Activated CD8-positive, alpha-beta memory T cell treated with anti-CD3 and anti-CD28 coated beads for 1 hour (primary cell): ENCODE measurements at places on chromosomes 7 and 10.

- DNase-seq: no peak
Observed at GRCh38 chr7:33392148-33392547, 262.8 kb downstream of the BBS9 start.

DNA sequence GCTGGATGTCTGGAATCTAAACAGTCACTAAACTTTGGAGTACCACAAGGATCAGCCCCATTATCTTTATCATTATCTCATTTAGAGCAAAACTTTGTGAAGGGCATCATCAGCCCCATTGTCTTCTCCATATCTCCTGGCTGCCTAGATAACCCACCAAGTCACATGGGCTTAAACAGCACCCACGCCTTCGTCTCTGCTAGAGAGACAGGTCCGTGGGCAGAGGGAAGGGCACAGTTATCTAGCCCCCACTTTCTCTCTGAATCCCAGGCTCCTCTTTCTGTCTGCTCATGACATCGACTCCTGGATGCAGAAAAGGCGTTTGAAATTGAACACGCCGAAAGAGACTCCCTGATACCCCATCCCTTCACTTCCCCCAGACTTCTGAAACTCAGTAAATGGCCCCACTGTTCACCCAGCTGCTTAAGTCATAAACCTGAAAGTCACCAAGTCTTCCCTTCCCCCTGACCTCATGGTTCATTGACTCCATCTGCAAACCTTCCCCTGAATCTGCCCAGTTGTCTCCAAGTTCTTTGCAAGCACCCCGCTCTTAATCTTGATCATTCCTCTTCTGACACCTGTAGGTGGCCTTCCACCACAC, 20.9 kb upstream of the PARD3 start:
- DNase-seq: no peak

DNA sequence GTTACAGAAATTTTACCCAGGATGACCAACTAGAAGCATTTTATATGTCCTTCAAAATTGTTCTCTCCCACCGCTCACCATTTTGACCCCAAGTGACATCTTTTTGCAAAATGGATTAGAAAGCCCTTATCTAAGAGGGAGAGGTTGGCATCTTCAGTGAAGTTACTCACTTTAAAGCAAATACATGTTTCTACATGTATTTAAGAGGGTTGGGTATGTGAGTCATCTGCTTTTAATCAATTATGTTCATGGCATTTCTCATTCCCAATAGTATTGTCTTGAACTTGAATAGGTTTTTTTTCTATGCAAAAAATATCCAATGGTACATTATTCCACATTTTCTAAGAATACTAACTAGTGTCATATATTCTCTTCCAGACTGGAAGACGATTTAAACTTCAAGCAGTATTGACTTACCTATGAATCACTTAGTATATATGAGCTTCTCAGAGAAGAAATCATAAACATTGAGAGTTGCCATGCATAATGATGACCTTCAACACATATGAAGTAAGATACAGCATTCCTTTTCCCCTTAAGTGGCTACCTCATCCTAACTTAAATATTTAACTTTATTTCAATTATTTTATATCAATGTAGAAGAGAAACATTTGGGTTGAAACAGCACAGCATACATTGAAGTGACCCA, 132.8 kb downstream of the POLR1F start:
- no peak for DNase-seq

DNA sequence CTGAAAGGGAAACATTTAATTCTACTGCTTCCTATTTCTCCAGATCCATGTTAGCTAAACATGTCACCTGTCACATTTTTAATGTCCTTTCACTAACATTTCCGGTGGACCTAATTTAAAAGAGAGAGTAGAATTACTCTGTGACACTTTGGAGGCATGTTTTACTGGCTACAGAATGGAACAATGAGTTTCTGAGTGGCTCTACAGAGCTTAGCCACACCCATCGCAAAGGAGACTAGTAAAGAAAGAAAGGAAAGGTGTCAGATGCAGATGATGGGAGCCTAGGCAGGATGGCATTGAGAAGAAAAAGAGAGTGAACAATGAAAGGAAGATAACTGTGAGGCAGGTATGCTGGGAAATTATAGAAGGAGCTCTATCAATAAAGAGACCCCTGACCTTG, 35.9 kb downstream of the NDUFB2 start:
- no peak for DNase-seq

GRCh38 chr7:35482231-35482630, 212.7 kb downstream of the HERPUD2 start:
- no peak for DNase-seq

DNA sequence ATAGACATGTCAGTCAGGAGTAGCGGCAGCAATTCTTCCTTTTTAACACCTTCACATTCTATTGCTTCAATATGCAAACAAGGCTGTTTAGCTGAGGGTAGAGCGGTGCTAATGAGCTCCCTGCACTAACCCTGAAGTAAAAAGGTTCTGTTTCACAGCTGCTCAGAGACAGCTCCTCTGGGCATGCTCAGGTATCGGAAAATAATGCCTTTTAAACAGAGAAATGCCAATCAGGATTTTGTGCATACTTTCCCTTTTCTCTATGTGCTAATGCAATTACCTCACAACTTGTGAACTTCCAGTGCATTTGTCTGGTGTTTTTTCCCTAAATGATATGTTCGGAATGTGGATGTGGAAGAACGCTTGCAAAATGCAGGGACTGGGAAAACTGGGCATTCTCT, 307.7 kb upstream of the FZD8 start:
- DNase-seq: no peak

DNA sequence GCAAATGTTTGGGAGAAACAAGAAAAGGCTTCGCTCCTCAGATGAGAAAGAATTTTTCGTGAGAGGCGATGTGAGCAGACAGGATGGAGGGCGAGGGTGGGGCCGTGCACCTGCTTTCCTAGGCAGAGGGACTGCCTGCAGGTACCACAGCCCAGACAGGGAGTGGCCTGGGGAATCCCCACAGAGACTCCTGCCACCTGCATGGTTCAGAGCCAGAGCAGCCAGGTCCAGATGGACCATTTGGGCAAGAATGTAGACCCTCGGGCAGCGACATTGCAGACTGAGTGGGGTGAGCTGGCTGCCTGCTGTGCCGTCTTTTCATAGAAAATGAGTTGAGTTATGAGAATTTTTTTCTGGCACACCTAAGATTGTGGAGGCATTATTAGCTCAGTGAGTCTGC, 216.8 kb downstream of the SNX10 start:
- DNase-seq: no peak

GRCh38 chr7:35524112-35524804, 170.7 kb downstream of the HERPUD2 start:
- DNase-seq: no peak

- no peak for DNase-seq
Observed at GRCh38 chr7:158587162-158588084, at the start of gene PTPRN2. Gene PTPRN2 (minus strand): TSS chr7:158587823.

DNA sequence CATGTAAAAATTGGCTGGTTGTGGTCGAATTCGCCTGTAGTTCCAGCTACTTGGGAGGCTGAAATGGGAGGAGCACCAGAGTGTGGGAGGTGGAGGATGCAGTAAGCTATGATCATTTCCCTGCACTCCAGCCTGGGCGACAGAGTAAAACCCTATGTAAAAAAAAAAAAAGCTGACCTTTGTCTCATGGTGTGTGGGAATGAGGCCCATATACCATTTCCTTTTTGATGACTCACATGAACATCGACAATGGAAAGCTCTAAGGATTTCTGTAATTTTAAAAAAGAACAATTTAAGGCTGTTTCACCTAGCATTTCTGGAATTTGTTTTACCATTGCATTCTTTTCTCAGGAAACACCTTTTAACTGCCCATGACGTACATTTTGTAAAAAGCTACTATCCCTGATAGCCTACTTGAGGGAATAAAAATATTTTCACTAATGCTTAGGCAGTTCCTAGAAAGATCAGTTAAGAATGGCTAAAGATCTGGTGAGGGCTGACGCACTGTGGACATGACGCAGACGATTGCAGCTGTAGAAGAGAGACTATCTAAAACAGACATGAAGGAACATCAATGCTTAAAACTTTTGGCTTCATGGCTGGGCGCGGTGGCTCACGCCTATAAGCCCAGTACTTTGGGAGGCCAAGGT, 400.6 kb upstream of the IGFBP3 start:
- DNase-seq: no peak

DNA sequence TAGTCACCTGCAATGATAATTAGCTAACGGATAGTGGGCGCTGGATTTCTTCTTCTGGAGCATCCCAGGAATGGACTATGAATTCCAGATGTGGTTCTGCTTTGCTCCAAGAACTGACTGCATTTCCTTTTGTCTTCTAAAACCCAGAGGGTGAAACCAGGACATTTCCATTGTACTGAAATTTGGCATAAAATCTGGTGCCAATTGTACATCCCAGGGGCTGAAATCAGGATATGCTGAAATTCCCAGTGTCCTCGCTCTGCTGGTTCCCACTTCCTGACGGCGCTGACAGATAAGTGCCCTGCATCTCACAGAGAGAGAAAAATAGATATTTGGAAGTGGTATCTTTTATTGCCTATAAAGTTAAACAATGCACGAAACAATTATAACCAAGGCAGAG, 31.9 kb downstream of the RBM20 start:
- DNase-seq: no peak

- DNase-seq: no peak
Observed at GRCh38 chr10:43502931-43503330, 66.0 kb downstream of the ZNF487 start.

DNA sequence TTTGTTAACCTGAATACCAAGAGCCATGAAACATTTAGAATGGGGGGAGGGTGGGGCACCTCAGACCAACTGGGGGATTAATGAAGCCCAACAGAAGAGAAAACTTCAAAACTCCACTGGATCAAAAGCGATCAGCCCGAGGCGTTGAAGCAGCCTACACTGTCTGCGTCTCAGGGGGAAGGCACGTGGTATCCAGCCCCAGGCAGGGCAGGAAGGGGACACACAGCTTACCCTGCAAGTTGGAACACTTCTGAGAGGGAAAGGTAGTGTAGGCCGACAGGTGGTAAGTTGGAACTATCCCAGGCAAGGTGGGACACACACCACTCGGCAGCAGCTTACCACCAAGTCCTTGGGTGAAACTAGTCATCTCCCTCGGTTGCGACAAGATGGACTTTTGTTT, 102.9 kb downstream of the TAX1BP1 start:
- DNase-seq: no peak

GRCh38 chr7:115869190-115869589, 161.4 kb downstream of the TFEC start:
- no peak for DNase-seq

GRCh38 chr10:55311848-55312635, 511.0 kb upstream of the PCDH15 start:
- no peak for DNase-seq

GRCh38 chr10:101080933-101081931, 19.4 kb downstream of the KAZALD1 start:
- no peak for DNase-seq

GRCh38 chr7:107994421-107995030, 8.4 kb downstream of the LAMB1 start:
- DNase-seq: no peak

DNA sequence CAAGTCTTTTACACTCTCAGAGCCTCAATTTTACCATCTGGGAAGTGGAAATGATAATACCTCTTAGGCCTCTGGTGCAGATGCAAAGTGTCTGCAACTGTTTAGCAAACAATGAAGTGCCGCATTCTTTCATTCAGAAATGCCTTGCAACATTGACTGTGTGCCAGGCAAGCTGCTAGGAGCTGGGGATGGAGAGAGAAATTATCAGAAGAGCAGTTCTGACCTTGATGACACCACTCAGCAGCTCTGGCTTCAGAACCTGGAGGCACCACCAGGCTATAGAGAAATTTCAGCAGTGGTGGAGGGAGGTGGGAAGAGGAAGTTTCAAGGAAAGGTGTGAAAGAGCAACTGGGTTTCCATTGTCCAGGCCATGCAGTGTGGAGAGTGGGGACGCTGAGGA, 78.1 kb upstream of the HABP2 start:
- no peak for DNase-seq

DNA sequence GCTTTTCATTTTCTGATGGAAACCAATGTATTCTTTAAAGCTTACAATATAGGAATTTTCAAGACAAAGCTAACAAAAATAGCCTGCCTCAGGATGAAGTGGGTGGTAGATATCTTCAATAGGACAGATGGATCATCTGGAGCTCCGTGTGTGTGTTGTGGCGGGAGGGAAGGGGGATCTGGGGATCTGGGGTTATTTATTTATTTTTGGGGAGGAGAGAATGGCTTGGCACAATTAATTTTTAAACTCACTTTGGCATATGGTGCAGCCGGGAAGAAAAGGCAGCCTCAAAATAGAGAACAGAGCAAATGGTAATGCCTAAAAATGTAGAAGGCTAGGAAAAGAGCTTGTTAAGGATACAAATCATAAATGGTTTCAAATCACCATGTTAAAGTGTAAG, 11.6 kb upstream of the ABLIM1 start:
- DNase-seq: no peak

- DNase-seq: no peak
Observed at GRCh38 chr7:130461272-130461671, 20.5 kb upstream of the CEP41 start.

- no peak for DNase-seq
Observed at GRCh38 chr7:50774319-50774718, 8.4 kb downstream of the GRB10 start.

DNA sequence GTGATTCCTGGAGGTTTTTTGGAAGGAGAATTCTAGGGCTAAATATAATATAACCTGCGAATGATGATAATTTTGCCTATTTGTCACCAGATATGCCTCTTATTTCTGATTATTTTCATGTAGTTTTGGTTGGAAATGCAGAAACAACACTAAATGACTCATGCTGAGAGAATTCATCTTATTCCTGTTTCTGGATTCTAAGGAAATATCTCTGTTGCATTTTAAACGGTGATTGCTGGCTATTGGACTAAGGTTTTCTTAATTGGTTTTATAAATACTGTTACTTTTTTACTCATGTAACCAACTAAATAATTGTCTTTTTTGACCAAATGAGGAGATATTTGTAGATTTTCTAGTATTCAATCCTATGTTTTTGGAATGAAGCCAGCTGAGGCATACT, 204.9 kb upstream of the NPSR1 start:
- no peak for DNase-seq

DNA sequence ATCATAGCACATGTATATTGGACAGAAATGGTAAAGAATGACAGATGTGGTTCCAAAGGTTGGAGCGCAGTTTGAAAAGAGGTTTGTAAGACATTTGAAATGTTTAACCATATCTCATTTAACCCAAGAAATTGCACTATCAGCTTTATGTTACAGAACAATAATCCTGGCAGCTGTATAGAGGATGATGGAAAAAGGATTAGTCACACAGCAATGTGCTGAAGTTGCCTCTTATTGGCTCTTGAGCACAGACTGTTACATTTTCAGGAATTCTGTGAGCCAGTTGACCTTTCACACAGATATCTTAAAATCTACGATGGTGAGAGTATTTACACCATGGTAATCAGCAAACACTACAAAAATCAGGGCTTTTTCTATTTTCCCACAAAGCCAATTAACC, 3.9 kb downstream of the COG5 start:
- DNase-seq: no peak

GRCh38 chr7:93165447-93165846, 17.3 kb upstream of the SAMD9L start:
- DNase-seq: no peak
